ENCODE measurements at places on chromosomes 2 and 18.

- peak; percentile 22 for DNase-seq
These were observed 60.1 kb upstream of the IL1RL1 start for GRCh38 chr2:102251042-102251848.

GRCh38 chr2:109322111-109322510, 193.1 kb downstream of the SH3RF3 start:
- peak; percentile 70 for DNase-seq

GRCh38 chr2:113219889-113220641, 46.3 kb downstream of the PSD4 start:
- peak; percentile 82 for DNase-seq

GRCh38 chr2:43288417-43289305, 62.3 kb upstream of the ZFP36L2 start:
- no peak for DNase-seq

GRCh38 chr2:241198381-241199279, 10.2 kb downstream of the ANO7 start:
- DNase-seq: no peak

DNA sequence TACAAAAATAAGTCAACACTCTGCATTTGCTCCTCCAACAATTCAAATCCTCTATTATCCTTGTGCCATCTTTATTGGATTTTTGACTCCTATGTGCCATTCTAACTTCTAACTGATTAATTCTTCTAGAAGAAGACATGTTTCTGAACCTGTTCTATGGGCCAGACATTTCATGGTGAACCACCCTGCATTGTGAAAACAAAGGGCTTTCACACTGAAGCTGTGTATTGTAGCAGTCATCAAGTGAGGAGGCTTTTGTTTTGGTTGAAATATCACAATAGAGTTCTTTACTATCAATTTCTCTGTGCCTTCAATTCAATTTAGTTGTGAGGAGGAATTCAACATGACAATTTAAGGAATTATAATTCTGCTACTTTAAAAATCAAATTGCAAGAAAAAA, 357.9 kb downstream of the PLCL1 start:
- DNase-seq: no peak

GRCh38 chr18:74768096-74768495, 170.4 kb downstream of the ZNF407 start:
- no peak for DNase-seq

DNA sequence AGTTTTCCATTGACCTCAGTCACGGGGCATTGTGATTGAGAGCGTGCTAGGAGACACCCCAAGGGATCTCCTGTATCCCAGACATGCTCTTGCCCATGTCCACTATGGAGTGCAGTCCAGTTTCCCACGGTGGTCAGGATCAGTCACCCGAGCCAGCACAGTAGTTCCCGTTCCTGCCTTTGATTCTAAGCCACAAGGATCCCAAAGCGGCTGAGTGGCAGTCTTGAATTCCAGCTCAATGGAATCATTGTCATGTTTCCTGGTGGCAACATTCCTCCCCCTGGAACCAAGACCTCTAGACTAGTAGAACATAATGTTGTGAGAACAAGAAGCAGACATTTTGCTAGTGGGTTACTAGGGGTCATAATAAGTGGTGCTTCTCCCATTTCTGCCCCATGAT, 154.3 kb downstream of the SEPTIN10 start:
- DNase-seq: no peak
